ENCODE measurements at places on chromosomes 2 and 18.

- DNase-seq: no peak
Measured at GRCh38 chr2:241620419-241620769, 16.6 kb downstream of the THAP4 start.

- no peak for DNase-seq
Measured at GRCh38 chr18:70121842-70122241, 83.6 kb downstream of the RTTN start.

DNA sequence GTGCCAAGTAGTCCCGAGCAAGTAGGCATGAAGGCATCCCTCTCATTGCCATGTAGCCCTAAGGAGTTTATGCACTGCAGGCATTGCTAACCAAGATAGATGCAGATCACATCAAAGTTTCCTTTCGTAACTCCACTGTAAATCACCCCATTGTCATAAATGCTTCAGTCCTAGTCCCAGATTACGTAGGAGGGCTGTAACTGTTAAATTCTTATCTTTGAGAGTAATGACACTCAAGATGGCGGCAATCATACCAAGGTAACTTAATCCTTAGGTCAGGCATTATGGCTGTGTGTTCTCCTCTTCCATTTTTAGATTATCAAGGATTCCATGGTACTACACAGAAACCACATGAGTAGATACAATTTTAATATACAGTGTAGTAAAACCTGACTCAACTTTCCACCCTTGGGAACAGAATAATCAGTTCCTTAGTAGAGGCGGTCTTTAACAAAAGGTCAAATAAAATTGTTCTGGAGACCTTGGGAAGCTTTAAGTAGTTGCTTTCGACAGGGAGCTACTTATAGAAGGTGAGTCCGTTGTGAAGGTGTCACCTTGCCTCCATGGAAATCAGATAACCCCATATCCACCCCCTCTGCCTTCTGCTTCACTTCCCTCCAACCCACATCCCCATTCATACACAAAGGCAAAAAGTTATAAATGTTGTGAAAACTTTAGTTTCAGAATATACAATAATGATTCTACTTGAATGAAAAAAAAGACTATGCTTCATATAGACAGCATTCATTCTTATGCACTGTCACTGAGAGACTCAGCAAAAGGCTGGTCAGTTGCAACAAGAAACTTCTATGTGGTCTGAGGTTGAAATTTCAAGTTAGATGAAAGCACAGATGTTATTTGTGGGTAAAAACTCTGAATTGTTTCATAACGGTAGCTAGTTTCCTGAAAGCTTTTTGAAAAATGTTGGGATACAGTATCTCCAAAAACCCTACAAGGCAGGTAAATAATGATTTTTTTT is 64.8 kb upstream of the GALNT5 start:
- no peak for DNase-seq

GRCh38 chr2:55099878-55100820 is 49.9 kb upstream of the RTN4 start:
- DNase-seq: no peak

- no peak for DNase-seq
Measured at GRCh38 chr2:190837420-190837819, 43.2 kb upstream of the GLS start.

DNA sequence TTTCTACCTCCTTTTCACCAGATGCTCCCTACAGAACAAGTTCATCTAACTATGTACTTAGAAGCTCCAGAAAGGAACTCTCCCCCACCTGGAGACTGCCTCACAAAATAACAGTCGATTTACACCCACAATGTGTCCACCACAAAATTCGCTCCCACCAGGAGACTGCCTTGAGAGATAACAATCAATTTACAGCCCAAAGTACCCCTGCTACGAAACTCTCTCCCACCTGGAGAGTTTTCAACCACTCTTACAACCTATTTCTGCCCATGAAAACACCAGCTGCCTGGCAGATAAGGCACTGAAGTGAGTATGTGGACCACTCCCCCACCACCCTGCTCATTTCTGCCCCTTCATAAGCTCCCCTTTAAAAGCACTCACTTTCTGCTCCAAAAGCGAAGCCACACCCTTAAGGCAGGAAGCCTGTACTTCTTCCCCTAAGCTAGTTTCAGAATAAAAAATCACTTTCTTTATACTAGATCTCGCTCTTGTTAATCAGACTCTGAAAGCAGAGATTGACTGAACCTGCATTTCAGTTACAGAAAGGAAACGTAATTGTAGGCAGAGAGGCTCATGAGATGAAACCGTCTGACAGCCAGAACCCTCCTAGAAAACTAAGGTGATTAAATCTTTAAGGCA is 94.4 kb upstream of the RBBP8 start:
- no peak for DNase-seq

Data from activated naive CD4-positive, alpha-beta T cell (primary cell).